ENCODE measurements at places on chromosomes 11 and 22. TPM values are rescaled to one million over a fixed set of nuclear protein-coding genes. Genes with fewer than 3 reads are reported as not detected.

Gene MTMR2
- 16.1 TPM for total RNA-seq

Gene OR51E2
- total RNA-seq, result not detected

Gene SYT9
- not detected for total RNA-seq

Gene TRMT2A
- 71.8 TPM for total RNA-seq

Gene NEFH
- 2.9 TPM for total RNA-seq

Gene NXPE2
- total RNA-seq, result not detected

Gene PVALB
- not detected for total RNA-seq

Gene LIF
- 94.6 TPM for total RNA-seq

Gene INPP5J
- total RNA-seq, result not detected

Gene HYLS1
- 15.5 TPM for total RNA-seq

Gene IGHMBP2
- 24.9 TPM for total RNA-seq

Gene SLC22A25
- not detected for total RNA-seq

Gene MIOX
- 0.60 TPM for total RNA-seq

Gene IFITM2
- 1,643 TPM for total RNA-seq

Gene SAA4
- total RNA-seq, result not detected

Gene OR51B5
- not detected for total RNA-seq

Gene OPCML
- total RNA-seq, result not detected

Gene ALG12
- total RNA-seq, result 20.6 TPM

Gene TSGA10IP
- total RNA-seq, result not detected

Gene C22orf15
- total RNA-seq, result 0.60 TPM

Gene ZNRD2
- total RNA-seq, result 25.3 TPM

Gene OR5B21
- 0.25 TPM for total RNA-seq

Gene CNIH2
- total RNA-seq, result 1.9 TPM

Gene GAB4
- not detected for total RNA-seq

Gene ANKRD42
- 1.7 TPM for total RNA-seq

Gene FTH1
- 1,189 TPM for total RNA-seq

Gene TRIM48
- total RNA-seq, result not detected

Gene SORL1
- total RNA-seq, result 115 TPM

Gene FOLH1
- not detected for total RNA-seq

Gene RFPL1
- not detected for total RNA-seq

Gene MUC6
- total RNA-seq, result not detected

Gene NXPE1
- total RNA-seq, result not detected

Gene ST14
- total RNA-seq, result not detected

Gene OR10G7
- total RNA-seq, result not detected

Gene RFPL3
- total RNA-seq, result not detected

Gene NLRP6
- 2.5 TPM for total RNA-seq

Gene MISFA
- 2.1 TPM for total RNA-seq

Data from activated CD4-positive, alpha-beta memory T cell treated with anti-CD3 and anti-CD28 coated beads, Interleukin-2, amount 10 ng/mL, durations not matched to agents 7 days and 5 days (primary cell).